ENCODE measurements at places on chromosomes 16 and 17. TPM values are rescaled to one million over a fixed set of nuclear protein-coding genes. Genes with fewer than 3 reads are reported as not detected.

GRCh38 chr16:74605746-74606520 lies 981 bp downstream of the GLG1 start:
- no peak for DNase-seq

CLEC19A gene
- polyA plus RNA-seq = 0.17 TPM

- DNase-seq = no peak
Measured at GRCh38 chr17:36934144-36934691, 3.1 kb upstream of the LHX1 start.

DNA sequence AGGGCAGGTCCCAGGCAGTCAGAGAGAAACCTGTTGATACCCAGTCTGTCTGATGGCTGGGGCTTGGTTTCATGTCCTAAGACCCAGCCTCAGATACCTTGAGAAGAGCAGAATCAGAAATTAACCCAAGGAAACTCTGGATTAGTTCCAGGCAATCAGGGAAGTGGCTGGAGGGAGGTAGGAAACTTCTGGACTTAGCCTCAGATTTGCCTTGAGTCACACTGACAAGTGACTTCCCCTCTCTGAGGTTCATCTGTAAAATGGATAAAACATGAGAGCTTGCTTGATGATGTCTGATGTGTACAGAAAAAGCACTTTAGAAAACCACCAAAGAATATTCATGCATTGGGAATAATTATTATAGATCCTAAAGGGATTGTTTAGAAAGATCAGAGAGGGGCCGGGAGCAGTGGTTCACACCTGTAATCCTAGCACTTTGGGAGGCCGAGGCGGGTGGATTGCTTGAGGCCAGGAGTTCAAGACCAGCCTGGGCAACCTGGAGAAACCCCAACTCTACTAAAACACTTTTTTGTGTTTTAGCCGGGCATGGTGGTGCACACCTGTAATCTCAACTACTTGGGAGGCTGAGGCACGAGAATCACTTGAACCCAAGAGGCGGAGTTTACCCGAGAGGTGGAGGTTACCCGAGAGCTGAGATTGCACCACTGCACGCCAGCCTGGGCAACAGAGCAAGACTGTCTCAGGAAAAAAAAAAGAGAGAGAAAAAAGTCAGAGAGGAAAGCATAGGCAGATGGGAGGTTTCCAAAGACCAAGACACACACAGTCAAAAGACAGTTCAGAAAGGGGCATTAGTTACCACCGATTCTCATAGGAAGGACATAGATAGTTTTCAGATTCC lies 3.8 kb downstream of the CIITA start:
- DNase-seq = no peak

ABCC11 gene
- 0.22 TPM for polyA plus RNA-seq

DNA sequence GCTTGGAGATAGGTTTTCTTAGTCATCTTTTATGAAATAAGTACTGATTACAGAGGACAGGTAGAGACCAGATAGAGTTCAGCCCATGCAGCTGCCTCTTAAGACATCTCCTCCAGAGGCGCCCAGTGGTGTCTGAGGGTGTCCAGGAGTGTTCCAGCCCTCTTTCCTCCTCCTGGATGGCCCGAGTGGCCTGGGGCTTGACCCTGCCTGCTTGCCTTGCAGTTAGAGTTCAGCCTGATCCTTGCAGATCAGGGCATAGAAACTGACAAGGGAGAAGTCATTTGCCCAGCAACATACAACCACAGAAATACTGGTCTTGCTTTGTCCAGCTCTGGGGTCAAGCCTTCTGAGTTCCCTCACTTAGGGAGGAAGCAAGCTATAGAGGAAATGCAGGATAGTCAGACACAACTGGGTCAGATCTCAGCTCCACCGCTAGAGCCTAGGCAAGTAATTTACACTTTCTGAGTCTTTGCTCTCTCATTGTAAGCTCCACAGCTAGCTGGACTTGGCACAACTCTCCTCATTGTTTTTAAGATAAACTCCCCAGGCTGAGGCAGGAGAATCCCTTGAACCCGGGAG lies 3.6 kb upstream of the CCL1 start:
- DNase-seq = no peak

DNA sequence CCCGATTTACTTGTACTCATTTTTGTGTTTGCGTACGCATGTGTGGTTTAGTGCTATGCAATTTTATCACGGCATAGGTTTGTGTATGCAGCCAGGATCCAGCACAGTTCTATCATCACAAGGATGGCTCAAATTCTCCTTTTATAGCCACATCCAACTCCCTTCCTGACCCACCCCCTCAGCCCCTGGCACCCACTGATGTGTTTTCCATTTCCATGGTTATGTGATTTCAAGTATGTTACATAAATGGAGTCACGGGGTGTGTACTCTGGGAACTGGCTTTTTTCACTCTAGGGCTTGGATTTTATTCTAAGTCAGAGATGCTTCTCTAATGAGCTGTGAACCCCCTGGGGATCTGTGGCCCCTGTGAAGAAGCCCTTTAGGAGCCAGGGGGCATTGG lies 16.8 kb downstream of the IL4R start:
- no peak for DNase-seq

DNA sequence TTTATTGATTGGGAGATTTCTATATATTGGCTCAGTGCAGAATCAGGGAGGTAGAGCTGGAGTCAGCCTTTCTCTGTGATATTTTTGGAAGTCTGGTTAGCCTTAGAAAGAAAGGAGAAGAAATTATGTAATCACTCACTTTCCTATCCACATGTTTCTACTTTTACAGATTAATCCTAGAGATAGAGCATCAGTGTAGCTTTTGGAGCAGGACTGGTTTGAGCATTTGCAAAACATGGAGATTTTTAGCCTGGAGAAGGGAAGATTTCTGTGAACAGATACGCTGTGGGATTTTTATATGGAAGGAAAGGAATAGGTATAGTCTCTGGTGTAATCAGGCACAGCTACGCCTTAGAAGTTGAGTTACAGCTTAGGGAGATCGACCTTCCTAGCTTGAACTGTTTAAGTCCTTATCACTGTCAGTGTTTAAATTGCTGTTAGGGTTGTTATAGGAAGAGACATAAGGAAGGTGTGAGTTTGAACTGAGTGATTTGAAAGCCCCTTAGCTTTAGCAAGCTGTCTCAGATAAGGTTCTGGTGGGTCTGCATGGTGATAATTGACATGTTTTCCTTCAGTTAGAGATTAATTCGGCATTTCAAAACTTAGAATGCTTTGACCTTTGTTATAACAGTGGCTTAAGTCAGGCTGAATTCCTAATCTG lies 20.5 kb downstream of the METTL9 start:
- DNase-seq = no peak

ZNF469 gene
- 1.8 TPM for polyA plus RNA-seq

- DNase-seq = no peak
Measured at GRCh38 chr17:5365831-5366230, 53.6 kb downstream of the NUP88 start.

SPATA22 gene
- polyA plus RNA-seq = 0.65 TPM

TRIM72 gene
- polyA plus RNA-seq = 0.09 TPM

SEZ6L2 gene
- 12.4 TPM for polyA plus RNA-seq

CPHXL2 gene
- polyA plus RNA-seq = not detected

DNA sequence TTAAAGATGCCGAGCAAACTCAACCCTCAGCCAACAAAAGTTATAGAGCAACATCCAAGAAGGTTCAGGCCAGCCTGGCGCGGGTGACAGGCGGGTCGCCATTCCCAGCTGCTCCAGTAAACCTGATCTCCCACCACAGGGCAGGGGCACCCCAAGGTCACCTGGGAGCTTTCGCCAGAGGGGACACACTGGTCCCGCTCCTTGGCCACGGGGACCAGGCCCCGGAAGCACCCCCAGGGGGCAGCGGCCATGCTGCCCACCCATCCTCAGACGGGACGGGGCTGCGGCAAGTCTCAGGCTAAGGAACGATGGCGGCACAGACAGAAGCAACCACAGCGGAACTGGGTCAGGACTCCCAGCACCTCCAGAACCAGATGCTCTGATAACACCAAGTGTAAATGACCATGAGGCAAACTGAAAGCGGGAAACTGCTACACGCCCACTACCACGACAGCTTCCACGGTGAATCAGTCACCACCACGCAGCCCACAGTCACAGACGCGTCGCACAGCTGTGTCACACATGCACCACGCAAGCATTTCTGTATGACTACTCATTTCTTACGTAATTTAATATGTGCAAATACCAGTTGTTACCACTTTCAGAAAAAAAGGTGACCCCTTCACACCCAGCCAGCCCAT lies 14.1 kb upstream of the CCDC154 start:
- no peak for DNase-seq

KRTAP1-1 gene
- polyA plus RNA-seq = not detected

GRCh38 chr16:87132361-87133014 lies 184.7 kb downstream of the C16orf95 start:
- no peak for DNase-seq

DNA sequence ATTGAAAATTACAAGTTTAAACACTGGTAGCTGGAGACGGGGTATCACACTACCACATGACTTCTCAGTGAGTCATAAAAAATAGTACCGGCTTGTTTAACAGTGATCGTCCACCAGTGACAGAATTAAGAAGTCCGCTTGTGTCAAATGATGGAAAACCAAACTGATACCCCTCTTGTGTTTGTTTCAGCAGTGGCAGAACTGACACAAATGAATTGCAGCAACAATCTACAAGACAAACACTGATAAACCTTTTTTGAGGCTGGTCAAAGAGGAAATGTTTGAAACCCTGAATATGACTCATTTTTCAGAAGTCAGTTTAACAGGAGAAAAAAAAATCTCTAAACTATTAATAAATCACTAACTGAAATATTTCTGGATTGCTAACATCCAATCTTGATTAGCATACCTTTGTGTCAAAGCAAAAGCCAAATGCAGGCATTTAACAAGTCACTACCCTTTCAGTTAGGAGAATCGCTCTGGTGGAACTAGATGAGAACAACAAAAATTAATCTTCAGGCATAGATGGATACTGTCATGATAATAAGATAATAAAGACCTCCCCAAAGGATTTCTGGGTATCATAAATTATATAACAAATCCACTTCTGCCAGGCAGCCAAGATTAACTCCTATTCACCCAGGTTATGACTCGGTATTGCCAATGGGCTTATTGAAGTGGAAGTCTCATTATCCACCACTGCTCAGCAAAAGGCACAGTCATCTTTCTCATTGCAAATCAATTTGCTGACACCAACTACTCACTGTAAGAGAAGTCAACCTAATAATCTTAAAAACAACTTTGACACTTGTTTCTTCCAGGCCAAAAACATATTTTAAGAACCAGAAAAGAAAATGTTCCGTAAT lies 20.8 kb downstream of the DCUN1D3 start:
- DNase-seq = no peak

ZSCAN10 gene
- polyA plus RNA-seq = 0.27 TPM

GRCh38 chr17:19273731-19274130 lies 36.6 kb downstream of the EPN2 start:
- DNase-seq = no peak

DNA sequence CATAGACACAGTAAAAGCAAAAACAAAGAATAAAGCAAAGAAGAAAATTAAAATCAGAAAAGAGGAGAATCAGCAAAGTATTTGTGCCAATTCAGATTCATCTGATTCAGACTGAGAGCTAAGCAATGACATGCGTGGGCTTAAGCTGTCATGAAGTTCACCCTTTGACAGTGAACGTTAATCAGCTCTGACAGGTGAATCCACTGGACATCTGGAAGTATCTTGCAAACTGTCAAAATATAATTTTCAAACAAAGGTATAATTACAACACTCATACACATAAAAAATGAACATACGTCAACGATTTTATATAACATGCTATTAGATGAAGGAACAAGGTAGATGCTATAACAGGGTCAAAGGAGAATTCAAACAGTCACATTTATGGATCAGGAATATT lies 596.3 kb upstream of the SALL1 start:
- DNase-seq = no peak

PDF gene
- 3.6 TPM for polyA plus RNA-seq

DNA sequence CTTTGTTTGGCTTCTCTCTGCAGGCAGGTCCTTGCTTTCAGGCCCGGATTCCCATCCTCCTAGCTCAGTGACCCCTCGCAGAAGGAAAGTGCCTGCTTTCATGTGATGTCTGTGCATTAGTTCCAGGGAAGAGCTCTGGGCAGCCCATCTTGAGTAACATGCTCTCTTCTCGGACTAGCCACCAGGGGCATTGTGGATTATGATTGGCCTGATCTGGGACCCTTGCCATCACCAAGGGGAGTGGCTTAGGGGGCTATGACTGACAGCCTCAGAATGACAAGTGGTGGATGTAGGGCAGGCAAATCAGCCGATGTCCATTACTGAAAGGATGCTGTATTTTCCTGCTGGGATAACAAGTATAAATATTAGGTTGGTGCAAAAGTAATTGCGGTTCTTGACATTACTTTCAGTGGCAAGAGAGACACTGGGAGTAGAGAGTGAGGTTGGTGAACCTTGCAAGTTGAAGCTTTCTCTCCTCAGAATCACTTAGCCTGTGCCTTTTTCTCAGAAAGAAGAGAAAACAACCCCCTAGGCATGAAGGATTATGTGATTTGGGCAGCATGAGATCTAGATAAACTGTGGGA lies 71.5 kb upstream of the MPHOSPH6 start:
- no peak for DNase-seq

EXOC7 gene
- 150 TPM for polyA plus RNA-seq

DNA sequence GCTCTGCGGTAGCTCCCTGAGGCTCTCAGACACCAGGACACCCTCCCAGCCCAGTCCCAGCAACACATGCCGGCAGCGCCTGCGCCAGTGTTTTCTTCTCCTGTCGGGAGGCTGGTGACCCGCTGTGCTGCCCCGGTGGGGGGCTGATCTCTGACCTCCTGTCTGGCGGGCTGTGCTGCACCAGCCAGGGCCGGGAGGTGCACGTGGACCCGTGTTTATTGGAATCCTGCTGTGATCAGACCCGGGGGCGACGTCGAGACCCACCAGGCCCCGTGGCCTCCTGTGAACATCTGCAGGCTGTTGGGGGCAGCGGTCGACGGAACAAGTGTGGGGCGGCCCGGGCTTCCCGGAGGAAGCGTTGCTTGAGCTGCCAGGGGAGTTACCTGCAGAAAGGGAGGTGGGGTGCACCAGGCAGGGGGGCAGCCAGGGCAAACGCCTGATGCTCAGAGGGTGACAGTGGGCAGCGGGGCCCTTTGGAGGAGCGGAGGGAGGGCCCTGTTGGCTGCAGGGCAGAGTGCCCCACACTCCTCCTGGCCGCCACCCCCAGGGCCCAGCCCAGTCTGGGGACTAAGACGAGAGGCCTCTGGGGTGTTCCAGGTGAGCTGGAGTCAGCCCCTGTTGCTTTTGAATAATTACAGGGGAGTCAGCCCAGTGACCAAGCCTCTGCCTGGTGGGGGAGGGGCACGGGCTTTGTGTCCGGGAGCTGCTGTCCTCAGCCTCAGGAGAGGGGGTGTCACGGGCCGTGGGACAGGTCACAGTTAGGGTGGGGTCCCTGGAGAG lies 2.3 kb upstream of the SSTR5 start:
- no peak for DNase-seq

DNA sequence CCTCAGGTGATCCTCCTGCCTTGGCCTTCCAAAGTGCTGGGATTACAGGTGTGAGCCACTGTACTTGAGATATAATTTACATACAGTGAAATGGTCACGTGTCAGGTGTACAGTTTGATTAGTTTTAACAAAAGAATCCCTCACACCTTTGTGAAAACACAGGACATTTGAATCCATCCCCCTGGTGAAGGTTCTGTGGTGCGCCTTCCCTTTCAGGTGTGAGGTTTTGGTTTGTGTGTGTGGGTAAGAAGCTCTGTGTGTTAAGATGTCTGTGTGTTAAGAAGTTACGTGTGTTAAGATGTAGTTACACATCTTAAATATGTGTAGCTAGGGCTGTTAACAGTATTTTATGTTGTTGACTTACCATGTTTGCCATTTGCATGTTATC lies 4.4 kb downstream of the SEC14L1 start:
- DNase-seq = no peak

- DNase-seq = no peak
Measured at GRCh38 chr16:87970186-87970585, 19.0 kb downstream of the BANP start.

KRT9 gene
- polyA plus RNA-seq = 0.07 TPM

Data from renal cortex interstitium (tissue), 15 donors.